ENCODE measurements at places on chromosomes 6 and 20.

GRCh38 chr20:51953731-51954340, 151.5 kb upstream of the SALL4 start:
- no peak for DNase-seq

GRCh38 chr6:44480097-44480541, 92.6 kb downstream of the CDC5L start:
- DNase-seq = no peak

- DNase-seq = no peak
These were observed 143.4 kb downstream of the BCKDHB start for GRCh38 chr6:80249897-80250296.

GRCh38 chr6:149915970-149916865, 6.7 kb downstream of the RAET1G start:
- no peak for DNase-seq

DNA sequence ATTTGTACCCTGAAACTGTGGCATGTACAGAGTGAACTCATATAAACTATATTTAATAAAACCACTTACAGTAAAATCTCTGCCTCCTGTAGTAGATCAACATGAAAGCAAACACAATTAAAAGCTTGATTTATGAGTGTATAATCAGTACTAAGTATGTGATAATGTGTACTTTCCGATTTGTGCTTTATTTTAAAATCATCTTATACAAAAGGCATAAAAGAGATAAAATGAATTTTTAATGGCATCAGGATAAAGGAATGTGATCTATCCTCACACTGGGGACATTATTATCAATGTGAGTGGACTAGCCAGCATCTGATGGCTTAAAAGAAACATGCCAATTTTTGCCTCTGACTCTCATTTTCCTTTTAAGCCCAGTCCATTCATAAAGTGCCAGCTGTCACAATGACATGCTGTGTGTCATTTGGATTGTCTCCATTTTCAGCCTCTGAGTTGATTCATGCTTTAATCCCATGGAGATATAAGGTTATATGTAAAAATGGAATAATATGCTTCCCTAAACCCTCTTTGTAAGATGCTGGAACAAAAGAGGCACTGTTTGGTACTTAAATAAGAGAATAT, 831.6 kb upstream of the EYS start:
- DNase-seq = no peak
